Activated CD8-positive, alpha-beta T cell treated with anti-CD3 and anti-CD28 coated beads, Interleukin-2, amount 10 ng/mL, durations not matched to agents 7 days and 5 days (primary cell): ENCODE measurements at places on chromosomes 11 and 22. TPM values are rescaled to one million over a fixed set of nuclear protein-coding genes. Genes with fewer than 3 reads are reported as not detected.
A peak's percentile ranks its signal among the peaks of the same experiment; 100 is the strongest.

- peaks cover 59% of the 10 kb centered on the region for H3K27me3 ChIP-seq
- peaks cover 21% of the 10 kb centered on the region for H3K4me1 ChIP-seq
- no peaks in the 10 kb centered on the region for H3K36me3 ChIP-seq
Measured at GRCh38 chr11:129377739-129378138, 2.1 kb downstream of the BARX2 start.

DNA sequence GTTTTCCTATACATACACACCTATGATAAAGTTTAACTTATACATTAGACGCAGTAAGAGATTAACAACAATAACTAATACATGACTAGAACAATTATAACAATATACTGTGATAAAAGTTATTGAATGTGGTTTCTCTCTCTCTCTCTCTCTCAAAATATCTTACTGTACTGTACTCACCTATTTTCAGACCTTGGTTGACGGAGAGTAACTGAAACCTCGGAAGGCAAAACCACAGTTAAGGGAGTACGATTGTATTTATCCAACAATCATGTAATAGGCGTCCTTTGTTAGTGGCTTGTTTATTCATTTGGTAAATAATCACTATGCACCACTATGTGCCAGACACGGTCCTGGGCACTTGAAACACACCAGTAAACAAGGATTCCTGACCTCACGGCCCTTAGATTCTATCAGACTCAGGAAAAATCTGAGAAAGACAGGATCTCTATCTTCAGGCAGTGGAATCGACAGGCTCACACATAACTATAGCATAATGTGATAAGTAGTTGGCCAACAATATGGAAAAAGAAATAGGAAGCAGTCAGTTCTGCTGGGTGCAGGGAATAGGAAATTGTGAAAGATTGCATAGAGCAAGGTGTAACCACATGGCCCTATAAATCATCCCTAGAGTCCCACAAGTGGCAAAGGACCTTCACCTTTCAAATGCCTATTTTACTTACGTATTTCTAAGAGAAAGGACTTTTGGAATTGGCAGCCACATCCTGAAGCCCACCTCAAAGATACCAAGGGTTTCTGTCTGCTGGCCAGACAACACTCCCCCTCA, 12.0 kb downstream of the ETS1 start:
- H3K4me1 ChIP-seq: peaks cover 20% of the 10 kb centered on the region
- no peaks in the 10 kb centered on the region for H3K36me3 ChIP-seq
- no peak overlapping the region for H3K4me3 ChIP-seq
- DNase-seq: no peak
- H3K27me3 ChIP-seq: peaks cover 3% of the 10 kb centered on the region
- no peak overlapping the region for H3K27ac ChIP-seq

- H3K36me3 ChIP-seq: no peaks in the 10 kb centered on the region
- no peak overlapping the region for H3K27ac ChIP-seq
- no peak overlapping the region for H3K4me3 ChIP-seq
- no peaks in the 10 kb centered on the region for H3K4me1 ChIP-seq
Measured at GRCh38 chr11:16773981-16774935, 35.8 kb downstream of the C11orf58 start.

GRCh38 chr11:12845739-12846358, 163.3 kb upstream of the RASSF10 start:
- peaks cover 14% of the 10 kb centered on the region for H3K4me1 ChIP-seq
- no peak overlapping the region for H3K27ac ChIP-seq
- H3K27me3 ChIP-seq: peaks cover 15% of the 10 kb centered on the region
- H3K36me3 ChIP-seq: no peaks in the 10 kb centered on the region
- DNase-seq: no peak

DNA sequence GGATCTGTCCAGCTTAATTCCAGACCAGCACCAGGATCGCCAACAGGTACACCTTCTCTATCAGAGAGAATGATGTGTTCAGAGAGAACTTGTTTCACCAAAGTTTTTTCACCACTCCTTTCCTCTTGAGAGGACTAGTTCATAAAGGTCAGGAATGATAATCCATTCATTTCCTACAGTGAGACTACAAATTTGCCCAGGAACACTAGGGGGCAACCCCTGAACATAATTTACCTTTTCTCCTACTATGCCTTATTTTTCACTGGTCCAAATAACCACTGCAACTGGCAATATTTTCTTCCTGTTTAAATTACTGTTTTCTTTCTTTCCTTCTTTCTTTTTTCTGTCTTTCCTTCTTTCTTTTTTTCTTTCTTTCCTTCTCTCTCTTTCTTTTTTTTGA, 22.5 kb downstream of the CAVIN3 start:
- no peak for DNase-seq
- no peaks in the 10 kb centered on the region for H3K36me3 ChIP-seq
- no peak overlapping the region for H3K27ac ChIP-seq
- H3K4me1 ChIP-seq: no peaks in the 10 kb centered on the region

GRCh38 chr11:116217441-116217840, 555.3 kb downstream of the BUD13 start:
- H3K36me3 ChIP-seq: no peaks in the 10 kb centered on the region
- H3K4me1 ChIP-seq: no peaks in the 10 kb centered on the region
- no peak overlapping the region for H3K4me3 ChIP-seq
- no peak for DNase-seq
- H3K27me3 ChIP-seq: no peaks in the 10 kb centered on the region

DNA sequence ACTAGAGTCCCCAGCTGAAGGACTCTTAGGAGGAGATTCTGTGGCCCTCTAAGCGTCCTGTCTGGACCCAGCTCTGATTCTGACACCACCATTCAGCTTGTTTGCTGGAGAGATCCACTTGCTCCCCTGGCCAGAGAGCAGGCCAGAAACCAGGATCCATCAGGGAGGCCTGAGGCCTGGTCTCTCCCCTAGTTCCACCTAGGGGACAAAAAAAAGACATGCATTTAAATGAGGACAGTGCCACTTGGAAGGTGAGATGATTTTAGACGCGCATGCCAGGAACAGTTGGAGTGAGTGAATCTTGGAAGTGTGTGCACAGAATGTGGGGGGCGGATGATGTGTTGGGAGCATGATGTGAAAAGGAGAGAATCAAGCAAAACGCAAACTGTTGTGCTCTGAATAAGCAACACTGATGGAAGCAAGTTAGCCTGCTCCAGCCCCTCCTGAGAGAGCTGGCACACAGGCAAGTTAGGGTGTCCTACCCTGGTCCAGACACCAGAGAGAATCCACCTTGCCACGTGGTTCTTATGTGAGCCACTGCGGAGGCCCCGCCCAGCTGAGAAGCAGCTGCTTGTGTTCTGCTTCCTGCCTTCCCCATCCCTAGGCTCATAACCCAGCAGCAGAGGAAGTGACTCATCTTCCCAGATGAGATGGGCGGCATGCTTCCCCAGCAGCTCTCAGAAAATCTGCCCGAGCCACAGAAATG, 8.0 kb upstream of the SLCO2B1 start:
- H3K27ac ChIP-seq: peak overlapping the region; percentile 89
- no peaks in the 10 kb centered on the region for H3K36me3 ChIP-seq
- peaks cover 58% of the 10 kb centered on the region for H3K4me1 ChIP-seq
- H3K27me3 ChIP-seq: peaks cover 22% of the 10 kb centered on the region
- peak overlapping the region; percentile 42 for H3K4me3 ChIP-seq

DNA sequence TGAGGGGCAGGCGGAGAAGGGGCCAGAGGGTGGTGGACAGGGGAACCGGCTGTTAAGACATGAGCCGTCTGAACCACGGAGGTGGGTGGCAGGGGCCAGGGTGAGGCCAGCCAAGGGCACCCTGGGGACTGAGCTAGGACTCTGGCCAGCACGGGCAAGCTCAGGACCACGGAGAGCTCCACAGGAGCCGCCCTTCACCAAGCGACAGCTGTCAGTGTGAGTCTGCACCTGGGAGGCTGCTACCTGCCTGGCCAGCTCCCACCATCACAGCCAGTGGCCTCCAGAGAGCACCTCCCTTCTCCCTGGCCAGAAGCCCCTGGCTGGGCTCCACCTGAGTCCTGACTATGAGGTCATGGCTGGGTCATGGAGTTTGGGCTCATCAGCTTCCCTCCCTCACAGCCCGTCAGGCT, 21.6 kb downstream of the MGAT3 start:
- no peak overlapping the region for H3K27ac ChIP-seq
- no peak overlapping the region for H3K4me3 ChIP-seq
- H3K27me3 ChIP-seq: no peaks in the 10 kb centered on the region
- H3K36me3 ChIP-seq: peaks cover 2% of the 10 kb centered on the region

DNA sequence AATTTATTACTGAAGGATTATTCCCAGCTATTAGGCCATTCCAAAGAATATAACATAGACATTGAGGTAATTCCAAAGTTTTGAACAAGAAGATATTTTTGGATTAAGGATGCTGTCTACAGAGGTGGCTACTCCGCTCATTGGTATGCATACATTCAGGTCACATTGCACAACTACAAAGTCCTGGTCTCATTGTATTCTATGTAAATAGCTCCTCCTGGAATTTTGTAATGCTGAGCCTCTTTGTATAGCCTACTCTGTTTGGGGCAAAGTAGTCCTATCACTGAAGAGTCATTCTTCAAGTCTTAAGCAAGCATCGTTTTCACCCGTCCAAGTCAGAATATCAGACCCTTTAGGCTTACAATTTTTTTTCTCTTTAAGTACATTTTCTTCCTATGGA, 142.4 kb downstream of the KIF18A start:
- H3K27ac ChIP-seq: no peak overlapping the region
- no peak for DNase-seq
- H3K4me3 ChIP-seq: no peak overlapping the region
- H3K27me3 ChIP-seq: peaks cover 2% of the 10 kb centered on the region

GRCh38 chr11:45921561-45922424, 663 bp upstream of the LARGE2 start:
- H3K4me1 ChIP-seq: peaks cover 35% of the 10 kb centered on the region
- no peak for DNase-seq
- peaks cover 18% of the 10 kb centered on the region for H3K27me3 ChIP-seq

DNA sequence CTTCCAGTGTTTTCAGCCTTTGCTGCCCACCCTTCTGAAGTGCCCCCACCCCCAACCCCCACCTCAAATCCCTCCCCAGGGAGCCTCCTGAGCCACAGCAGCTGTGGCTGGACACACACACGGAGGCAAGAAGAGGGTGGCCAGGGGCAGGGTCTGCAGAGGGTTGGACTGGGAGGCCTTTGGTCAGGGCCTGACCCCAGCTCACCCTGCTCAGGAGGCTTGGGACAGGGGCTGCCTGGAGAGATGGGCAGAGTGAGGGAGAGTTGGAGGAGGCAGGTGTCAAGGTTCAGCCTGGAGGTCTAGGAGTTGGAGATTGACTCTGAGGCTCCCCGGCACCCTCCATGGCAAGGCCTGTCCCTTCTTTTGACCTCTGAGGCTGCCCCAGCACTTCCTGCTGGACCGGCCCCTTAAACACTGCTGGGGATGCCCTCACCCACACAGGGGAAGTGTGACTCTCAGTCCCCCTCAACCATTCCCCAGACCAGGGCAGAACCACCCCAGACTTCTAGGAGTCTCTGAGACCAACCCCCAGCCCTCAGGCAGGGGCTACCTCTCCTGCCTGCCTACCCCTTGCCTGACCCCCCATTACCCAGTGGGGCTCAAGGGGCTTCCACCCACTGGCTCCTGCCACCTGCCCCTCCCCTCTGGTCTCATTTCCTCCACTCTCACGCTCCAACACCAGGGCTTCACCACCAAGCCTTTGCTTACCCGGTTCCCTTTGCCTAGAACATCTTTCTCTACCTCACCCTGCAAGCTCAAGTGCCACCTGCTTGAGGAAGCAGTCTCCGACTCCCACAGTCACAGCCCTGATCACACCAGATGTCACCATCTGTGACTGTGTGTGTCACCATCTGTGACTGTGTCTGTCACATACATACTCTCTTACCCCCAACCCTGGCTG, 8.6 kb downstream of the ARAP1 start:
- no peaks in the 10 kb centered on the region for H3K27me3 ChIP-seq
- no peak for DNase-seq
- H3K4me3 ChIP-seq: no peak overlapping the region
- peaks cover 4% of the 10 kb centered on the region for H3K36me3 ChIP-seq

- no peak overlapping the region for H3K27ac ChIP-seq
- H3K4me1 ChIP-seq: no peaks in the 10 kb centered on the region
- no peak for DNase-seq
- H3K27me3 ChIP-seq: no peaks in the 10 kb centered on the region
Measured at GRCh38 chr11:28584992-28585391, 476.8 kb downstream of the METTL15 start.

DNA sequence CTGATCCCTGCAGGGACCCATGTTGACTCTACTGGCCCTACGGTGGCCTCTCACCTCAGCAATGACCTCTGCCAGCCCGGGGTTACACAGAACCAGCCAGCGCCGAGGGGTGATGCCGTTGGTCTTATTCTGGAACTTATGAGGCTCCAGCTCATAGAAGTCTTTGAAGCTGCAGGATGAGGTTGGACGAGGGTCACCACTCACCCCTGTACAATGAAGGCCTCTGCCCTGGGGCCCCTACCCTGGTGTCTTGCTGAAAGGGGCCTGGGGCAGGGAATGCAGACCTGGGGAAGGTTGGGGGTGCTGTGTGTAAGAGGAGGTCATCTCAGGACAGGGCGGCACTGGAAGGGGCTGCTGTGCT, 6.8 kb downstream of the PYGM start:
- peaks cover 10% of the 10 kb centered on the region for H3K36me3 ChIP-seq
- DNase-seq: no peak
- H3K27ac ChIP-seq: peak overlapping the region; percentile 34
- no peaks in the 10 kb centered on the region for H3K27me3 ChIP-seq
- peaks cover 19% of the 10 kb centered on the region for H3K4me1 ChIP-seq

- peaks cover 2% of the 10 kb centered on the region for H3K4me1 ChIP-seq
- no peak for DNase-seq
- no peak overlapping the region for H3K4me3 ChIP-seq
Measured at GRCh38 chr11:119713359-119714040, 15.5 kb downstream of the NECTIN1 start.

SPON1 gene
- 0.42 TPM for total RNA-seq

DKK3 gene
- not detected for total RNA-seq

P2RY2 gene
- total RNA-seq: not detected

OR5B2 gene
- not detected for total RNA-seq

SUSD2 gene
- 1.9 TPM for total RNA-seq

NLRP6 gene
- total RNA-seq: 30.8 TPM

KRTAP5-8 gene
- not detected for total RNA-seq

OR8B8 gene
- not detected for total RNA-seq

RASSF7 gene
- total RNA-seq: 36.1 TPM

CALCA gene
- not detected for total RNA-seq

RAC2 gene
- 1,252 TPM for total RNA-seq

BIRC3 gene
- 12.9 TPM for total RNA-seq

ZNF280B gene
- 2.6 TPM for total RNA-seq

SMTNL1 gene
- not detected for total RNA-seq

SLC22A8 gene
- total RNA-seq: not detected

SLC29A2 gene
- total RNA-seq: 11.1 TPM

TOMM22 gene
- 91.3 TPM for total RNA-seq

IFITM2 gene
- 2,197 TPM for total RNA-seq

SGSM1 gene
- total RNA-seq: not detected
